ENCODE measurements at places on chromosomes 12 and 14.

- DNase-seq, result no peak
Observed at GRCh38 chr12:69514111-69514510, 43.9 kb downstream of the FRS2 start.

DNA sequence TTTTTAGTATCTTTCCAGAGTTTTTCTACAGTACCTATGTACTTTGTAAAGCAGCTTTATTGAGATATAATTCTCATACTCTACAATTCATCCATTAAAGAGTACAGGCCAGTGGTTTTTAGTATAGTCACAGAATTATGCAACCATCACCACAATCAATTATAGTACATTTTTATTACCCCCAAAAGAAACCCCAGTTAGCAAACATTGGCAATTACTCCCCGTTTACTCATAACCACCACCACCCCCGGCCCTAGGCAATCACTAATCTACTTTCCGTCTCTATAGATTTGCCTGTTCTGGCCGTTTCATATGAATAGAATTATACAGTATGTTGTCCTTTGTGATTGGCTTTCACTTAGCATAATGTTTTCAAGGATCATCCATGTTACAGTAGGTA is 119.8 kb downstream of the KICS2 start:
- no peak for DNase-seq

GRCh38 chr12:1937481-1938224 is 19.2 kb upstream of the CACNA2D4 start:
- no peak for DNase-seq

DNA sequence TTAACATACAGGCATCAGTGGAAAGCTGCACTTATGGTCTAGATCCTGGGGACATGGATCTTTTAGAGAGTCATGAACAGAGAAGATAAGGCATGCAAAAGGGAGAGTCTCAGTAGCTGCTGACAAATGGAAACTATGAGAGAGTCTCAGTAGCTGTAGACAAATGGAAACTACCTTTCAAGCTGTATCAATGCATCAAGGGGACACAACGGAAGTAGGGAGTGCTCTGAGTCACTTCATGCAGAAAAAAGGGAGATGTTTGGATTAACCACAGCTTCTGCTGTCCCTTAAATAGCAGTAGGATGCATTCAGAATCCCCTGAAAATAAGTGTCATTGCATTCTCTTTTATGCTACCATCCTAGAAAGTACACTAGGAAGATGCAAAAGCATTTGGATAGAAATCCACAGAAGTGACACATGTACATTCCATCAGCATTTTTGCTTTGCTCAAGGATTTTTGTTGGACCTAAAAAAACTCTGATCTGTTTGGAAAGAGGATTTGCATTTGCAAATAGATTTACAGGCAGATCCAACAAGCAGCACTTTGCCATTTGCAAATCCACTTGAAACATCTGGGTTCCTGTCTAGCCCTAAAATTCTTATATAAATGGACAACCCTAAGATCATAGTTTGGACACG is 227.5 kb upstream of the LMO3 start:
- DNase-seq, result no peak

- no peak for DNase-seq
Observed at GRCh38 chr12:125467363-125467762, 402.1 kb downstream of the AACS start.

Measured in NCI-H146 (cell line).